ENCODE measurements at places on chromosomes 11 and 22. TPM values are rescaled to one million over a fixed set of nuclear protein-coding genes. Genes with fewer than 3 reads are reported as not detected.

DNA sequence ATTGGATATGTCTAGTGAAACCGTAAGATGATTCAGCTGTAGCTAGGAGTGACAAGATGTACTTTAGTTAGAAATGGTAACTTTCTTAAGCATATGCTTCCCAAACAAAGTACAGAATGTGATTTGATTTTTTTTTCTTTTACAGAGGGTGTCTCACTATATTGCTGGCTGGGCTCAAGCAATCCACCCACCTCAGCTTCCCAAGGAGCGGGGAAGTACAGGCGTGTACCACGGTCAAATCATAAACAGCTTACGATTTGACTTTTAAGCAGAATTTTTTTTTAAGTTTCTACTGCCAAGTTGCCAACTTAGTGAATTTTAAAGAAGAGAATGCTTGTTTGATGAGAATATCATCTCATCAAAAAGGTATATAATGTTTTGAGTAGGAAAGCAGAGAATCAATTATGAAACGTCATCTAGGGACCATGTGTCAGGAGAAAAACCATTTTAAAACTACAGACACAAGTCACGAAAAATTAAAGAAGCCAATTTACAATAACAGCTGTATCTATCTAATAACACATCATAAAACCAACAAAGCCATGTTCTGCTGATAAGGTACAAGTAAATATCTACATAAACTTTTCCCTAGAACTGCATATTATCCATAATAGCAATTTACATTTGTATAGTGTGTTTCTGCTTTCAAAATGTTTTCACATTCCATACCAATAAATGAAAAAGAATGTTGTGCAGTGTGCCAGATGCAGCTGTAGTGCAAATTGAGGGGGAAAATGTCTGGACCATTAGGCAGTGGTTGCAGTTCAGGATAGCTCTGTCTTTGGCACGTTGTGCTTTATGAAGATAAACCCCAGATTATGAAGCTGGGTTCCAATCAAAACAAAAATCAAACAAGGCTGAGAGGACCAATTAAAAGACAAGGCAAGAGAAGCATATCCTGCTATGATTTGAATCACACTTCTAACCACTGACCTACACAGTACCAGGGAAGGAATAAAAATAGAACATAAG lies 33.7 kb upstream of the USP47 start:
- DNase-seq: no peak

DNA sequence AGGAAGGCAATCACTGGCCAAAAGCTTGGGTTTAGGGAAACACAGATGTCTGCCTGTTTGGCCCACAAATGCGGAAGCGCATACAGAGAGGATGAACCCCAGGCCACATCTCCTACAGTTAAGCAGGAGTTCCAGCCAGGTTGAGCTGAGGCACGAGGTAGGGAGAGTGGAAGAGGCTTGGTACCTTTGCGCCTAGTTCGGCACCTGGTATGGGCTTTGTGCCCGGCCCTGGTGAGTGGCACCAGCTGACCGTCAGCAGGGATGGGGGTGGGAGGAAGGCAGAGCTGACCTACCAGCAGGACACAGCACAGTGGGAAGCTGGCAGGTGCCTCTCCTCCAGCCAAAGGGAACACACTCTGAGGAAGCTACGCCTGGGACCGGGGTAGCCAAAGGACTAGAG lies 57.6 kb downstream of the KCNC1 start:
- DNase-seq: no peak

The SLC22A8 gene
- total RNA-seq: not detected

The MMP8 gene
- not detected for total RNA-seq
